ENCODE measurements at places on chromosomes 11 and 22. TPM values are rescaled to one million over a fixed set of nuclear protein-coding genes. Genes with fewer than 3 reads are reported as not detected.

The SAA4 gene
- total RNA-seq, result not detected

The OR2AG1 gene
- not detected for total RNA-seq

The PGA5 gene
- not detected for total RNA-seq

The PHLDA2 gene
- 26.4 TPM for total RNA-seq

The KDELR3 gene
- 39.8 TPM for total RNA-seq

The OR9Q2 gene
- not detected for total RNA-seq

The TMPRSS4 gene
- total RNA-seq, result not detected

The PLEKHB1 gene
- not detected for total RNA-seq

The DGCR6 gene
- 1.3 TPM for total RNA-seq

The ROM1 gene
- total RNA-seq, result 2.5 TPM

The STX5 gene
- total RNA-seq, result 42.3 TPM

The STK33 gene
- 1.8 TPM for total RNA-seq

The DDTL gene
- 4.7 TPM for total RNA-seq

The SLCO2B1 gene
- not detected for total RNA-seq

The GLYAT gene
- not detected for total RNA-seq

The FGF19 gene
- total RNA-seq, result not detected

The FAM111B gene
- 13.3 TPM for total RNA-seq

The FXYD2 gene
- not detected for total RNA-seq

The OR4D5 gene
- total RNA-seq, result not detected

The APOBEC3B gene
- total RNA-seq, result 4.5 TPM

The OR5AK2 gene
- total RNA-seq, result not detected

The APLP2 gene
- total RNA-seq, result 426 TPM

Data from MG63 (cell line).